HS-27A (cell line): ENCODE measurements at places on chromosomes 12 and 14.

GRCh38 chr12:13126494-13126893 lies 23.0 kb upstream of the GSG1 start:
- DNase-seq, result no peak

DNA sequence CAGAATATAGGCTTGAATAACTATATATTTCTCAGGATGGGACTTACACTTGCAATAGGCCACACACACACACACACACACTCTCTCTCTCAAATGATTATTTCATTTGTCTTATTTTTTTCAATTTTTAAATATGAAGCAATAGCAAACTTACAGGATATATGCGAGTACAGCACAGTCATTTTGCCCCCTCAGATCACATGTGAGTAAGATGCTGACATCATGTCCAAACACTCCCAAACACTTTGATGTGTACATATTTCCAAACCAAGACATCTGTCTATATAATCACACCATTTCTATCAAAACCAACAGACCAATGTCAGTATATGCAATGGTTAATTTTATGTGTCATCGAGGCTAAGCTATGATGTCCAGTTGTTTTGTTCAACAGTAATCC lies 1535.9 kb upstream of the FLRT2 start:
- DNase-seq, result peak; percentile 42

GRCh38 chr14:76261371-76261811 lies 109.7 kb downstream of the GPATCH2L start:
- no peak for DNase-seq

DNA sequence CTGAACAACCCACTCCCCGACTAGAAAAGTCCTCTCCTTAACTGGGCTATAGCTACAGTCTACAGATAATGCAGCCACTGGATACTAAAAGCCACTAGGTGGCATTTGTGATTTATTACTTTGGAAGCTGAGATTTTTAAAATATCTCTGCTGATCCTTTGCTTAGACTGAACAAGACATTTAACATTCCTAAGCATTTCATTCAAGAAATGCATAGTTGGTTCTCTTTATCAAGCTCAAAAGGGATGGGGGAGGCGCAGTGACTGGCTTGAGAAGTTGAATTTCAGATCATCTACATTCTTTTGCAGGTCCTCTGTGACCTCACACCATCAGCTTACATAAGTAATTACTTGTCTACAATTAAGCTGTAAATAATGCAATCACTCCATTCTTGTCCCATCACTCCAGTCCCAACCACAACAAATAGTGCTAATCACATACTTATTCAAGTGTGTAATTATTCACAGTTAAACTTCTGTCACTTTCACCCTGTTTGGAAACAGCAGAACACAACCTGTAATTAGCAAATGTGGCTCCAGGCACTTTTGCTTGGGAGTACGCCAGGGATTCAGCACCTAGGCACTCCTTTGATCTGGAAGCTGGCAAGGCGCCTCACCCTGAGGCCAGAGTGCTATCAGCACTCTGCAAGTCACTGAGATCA lies 203.6 kb downstream of the NOVA1 start:
- no peak for DNase-seq

DNA sequence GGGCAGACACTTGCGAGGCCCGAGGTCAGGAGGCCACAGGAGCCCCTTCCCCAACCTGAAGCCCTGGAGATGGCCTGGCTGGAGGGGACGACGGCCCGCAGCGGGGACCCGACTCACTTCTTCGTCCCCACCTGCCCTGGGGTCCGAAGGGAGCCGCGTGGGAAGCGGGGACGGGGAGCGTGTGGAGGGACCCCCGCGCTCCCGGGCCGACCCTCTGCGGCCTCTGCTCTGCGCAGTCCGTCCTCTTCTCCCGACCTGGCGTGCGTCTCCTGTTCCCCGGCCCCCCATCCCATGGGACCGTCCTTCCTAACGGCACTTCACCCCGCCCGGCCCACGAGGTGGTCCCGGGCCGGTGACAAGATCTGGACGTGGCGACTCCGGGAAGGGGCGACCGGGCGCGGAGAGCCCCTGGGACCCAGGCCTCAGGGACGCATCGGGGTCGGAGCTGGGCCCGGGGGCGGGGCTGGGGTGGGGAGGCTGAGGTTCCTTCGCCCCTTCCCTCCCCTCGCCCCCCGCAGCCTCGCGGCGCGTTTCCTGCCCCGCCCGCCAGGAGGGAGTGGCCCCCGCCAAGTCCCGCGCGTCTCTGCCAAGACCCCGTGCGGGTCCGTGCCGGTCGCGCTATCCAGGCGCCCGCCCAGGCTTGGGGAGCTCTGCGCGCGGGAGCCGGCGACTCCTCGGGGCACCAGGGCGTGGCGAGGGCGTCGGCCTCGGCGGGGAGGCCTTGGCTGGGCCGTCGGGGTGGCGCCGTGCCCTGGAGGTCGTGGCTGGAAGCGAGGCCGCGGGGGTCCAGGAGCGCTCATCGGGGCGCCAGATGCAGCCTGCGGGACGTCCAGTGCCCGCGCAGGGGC lies 97.1 kb downstream of the TNFAIP2 start:
- DNase-seq, result no peak

DNA sequence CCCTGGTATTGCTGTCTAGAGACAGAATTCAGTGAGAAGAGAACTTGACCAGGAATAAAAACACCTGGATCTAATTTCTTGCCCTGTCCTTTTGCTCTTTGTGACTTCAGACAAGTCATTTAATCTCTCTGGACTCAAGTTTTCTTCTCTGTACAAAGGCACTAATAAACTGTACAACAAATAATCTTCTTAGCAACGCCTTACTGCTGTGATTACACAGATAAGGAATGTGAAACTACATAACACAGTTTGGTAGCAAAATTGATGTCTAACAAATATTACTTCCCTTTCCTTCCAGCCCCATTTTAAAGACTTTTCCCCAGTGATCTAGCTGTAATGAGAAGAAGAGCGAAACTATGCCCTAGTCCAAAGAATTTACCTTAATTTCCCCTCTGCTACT lies 69.3 kb downstream of the BCAT1 start:
- no peak for DNase-seq

- DNase-seq, result no peak
These were observed 70.0 kb downstream of the EPS8 start for GRCh38 chr12:15719230-15719629.

DNA sequence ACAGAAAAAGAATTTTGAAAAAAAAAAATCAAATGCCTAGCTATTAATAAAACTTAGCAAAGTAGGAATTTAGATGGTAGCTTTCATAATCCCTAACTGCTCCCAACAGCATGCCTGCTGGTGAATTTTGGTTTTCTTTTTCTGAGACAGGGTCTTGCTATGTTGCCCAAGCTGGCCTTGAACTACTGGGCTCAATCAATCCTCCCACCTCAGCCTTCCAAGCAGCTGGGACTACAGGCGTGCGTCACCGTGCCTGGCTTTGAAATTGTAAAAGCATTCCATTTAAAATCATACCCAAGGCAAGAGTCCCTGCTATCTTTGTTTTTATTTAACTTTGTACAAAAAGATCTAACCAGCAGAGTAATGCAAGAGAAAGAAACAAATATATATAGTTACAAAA lies 20.7 kb downstream of the FBXO21 start:
- no peak for DNase-seq

DNA sequence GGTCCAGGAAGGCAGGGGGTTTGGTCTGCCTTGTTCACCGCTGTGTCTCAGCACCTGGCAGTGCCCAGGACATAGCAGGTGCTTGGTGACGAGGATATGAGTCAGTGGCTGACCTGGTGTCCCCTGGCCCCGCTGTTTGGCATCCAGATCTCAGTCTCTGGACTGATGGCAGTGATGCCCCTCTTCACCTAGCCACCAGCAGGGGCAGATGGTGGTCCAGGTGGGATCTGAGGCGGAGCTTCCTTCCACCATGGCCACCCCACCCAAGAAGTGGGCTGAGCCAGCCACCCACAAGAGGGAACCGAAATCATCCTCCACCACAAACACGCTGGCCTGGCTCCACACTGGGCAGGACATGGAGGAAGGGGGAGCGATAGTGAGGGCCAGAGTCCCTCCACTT lies 16.1 kb upstream of the SH2B3 start:
- no peak for DNase-seq

- no peak for DNase-seq
These were observed 2.8 kb downstream of the SLC5A8 start for GRCh38 chr12:101207086-101207780.
